Hypothalamus (tissue), 51 donors: ENCODE measurements at places on chromosomes 16 and 17.

- no peak for DNase-seq
Measured at GRCh38 chr17:39635614-39636176, 1.2 kb upstream of the STARD3 start.

GRCh38 chr17:32142857-32143526 lies 690 bp downstream of the RHOT1 start:
- DNase-seq, result no peak

- no peak for DNase-seq
Measured at GRCh38 chr17:8341456-8341855, 1.8 kb downstream of the ODF4 start.

DNA sequence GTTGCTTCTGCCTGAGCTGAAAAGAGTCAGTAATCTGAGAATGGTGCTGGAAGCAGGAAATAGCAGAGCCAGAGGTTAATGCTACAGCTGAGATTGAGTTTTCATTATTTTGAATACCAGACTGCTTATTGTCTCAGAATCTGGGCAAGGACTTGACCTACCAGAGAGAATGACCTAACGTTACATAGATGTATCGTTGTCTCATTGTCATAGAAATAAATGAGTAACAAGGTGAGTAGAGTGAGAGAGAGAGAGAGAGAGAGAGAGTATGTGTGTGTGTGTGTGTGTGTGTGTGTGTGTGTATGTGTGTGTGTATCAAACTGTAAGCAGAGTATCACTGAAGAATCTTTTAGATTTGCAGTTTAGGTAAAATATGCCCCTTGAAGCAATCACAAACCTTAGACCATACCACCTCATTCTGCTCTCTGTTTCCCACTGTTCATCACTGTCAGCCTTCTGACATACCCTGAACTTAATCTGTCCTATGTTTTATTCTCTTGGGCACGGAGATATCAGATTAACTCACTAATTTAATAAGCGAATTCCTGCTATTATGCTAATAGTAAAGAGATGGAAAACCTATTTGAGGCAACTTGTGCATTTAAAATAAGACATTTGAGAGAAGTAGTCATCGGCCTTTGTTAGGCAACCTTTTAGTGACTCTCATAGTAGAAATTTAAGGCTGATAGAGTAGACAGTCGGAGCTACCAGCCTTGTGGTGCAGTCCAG lies 87.8 kb downstream of the CYB561 start:
- no peak for DNase-seq

DNA sequence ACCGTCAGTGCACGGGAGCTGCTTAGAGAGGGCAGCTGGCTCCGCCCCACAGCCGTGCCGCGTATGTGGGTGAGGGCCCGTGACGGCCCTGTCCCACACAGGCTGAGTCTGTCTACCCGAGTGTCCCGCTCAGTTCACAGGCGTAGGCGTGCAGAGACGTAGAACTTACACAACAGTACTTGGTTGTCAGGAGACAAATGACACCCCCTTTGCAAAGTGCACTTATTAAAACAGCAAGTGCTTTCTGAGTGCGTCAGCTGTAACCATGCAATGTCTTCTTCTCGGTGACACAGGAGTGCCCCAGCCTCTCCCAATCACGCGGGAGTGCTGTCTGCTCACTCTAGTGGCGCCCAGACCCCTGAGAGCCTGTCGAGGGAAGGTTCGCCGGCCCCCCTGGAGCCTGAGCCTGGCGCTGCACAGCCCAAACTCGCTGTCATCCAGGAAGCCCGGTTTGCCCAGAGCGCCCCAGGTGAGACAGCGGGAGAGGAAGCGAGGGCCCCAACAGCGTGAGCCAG lies 64.2 kb downstream of the FOXK2 start:
- no peak for DNase-seq

- DNase-seq, result no peak
Measured at GRCh38 chr16:64711026-64711425, 410.8 kb downstream of the CDH11 start.

DNA sequence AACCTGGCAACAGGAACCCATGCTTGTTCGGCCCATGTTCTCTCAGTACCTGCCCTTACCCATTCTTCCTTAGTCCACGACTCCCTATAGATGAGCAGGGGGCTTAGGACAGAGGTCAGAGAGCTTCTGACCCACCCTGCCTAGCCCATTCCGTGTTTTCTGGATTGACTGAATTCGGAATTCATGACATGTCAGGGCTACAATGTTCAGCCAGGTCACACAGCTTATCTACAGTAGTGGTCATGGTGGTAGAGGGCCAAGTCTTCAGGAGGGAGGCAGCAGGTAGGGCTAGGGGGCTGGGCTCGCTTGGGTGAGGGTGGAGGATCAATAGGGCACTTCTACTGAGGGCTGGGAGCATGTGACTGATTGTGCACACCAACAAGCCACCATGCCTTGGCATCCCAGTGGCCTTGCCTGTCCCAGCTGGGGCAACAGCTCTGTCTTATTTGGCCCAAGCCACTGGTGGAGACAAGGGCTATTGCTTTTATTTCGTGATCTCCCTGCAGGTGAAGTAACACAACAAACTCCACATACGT lies 3.1 kb downstream of the HEXIM2 start:
- DNase-seq, result no peak
